ENCODE measurements at places on chromosomes 7 and 10.

DNA sequence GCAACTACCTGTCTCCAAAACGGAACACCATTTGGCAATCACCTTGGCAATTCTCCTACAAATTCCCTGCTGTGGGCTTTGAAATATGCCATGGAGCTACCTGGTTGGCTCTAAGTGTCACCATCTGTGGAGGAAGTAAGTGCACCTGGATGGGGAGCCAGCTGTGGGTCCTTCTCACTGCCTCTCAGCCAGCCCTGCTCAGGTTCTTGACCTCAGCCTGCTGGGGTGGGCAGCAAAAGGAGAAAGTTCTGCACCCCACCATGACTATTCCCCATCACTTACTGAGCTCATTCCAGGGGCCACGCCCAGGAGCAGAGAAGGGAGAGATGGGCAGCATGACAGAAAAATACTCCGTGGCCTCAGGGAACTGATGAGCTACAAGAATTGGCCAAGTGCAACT is 158.7 kb downstream of the TNS3 start:
- DNase-seq = no peak

GRCh38 chr7:142857625-142858024 is 2.7 kb downstream of the EPHB6 start:
- DNase-seq = no peak

- no peak for DNase-seq
Observed at GRCh38 chr7:22631730-22632129, 95.3 kb upstream of the IL6 start.

DNA sequence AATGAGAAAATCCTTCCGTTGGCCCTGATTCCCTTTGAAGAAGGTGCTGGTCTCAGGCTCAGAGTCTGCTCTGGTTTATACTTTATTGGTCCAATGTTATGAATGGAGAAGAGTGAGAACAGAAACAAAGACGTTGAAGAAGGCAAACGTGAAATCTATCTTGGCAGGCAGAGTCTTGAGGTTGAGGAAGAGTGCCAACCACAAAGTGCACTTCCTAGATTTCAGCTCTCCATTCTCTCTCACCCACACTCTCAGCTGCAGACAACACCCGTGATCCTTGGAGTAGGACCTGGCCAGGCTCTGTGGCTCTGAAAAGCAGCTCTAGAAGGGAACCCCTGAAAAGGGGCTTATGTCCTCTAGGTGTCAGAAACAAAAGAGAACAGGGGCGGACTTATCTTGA is 128.9 kb upstream of the PLXNA4 start:
- no peak for DNase-seq

All from NCI-H510A (cell line).